ENCODE measurements at places on chromosomes 2 and 18. TPM values are rescaled to one million over a fixed set of nuclear protein-coding genes. Genes with fewer than 3 reads are reported as not detected.

- peak; percentile 15 for DNase-seq
Observed at GRCh38 chr2:241835611-241836010, 23.1 kb downstream of the PDCD1 start.

DNA sequence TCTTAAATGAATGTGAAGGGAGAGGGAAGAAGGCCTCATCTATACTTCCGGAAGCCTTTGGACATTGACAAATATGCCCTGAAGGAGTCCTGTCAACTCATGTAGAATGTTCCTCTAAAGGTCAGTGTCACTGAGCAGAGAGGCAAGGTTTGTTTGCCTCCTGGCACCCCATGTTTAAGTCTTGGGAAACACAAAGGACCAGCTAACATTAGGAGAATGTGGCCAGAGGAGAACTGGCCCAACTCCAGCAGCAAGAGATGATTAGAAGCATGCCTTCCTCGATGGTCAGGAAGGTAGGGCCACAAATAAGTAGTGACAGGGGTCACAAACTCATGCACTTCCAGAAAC lies 5.7 kb downstream of the DYSF start:
- no peak for DNase-seq

GRCh38 chr2:135851858-135852257 lies 14.9 kb upstream of the LCT start:
- DNase-seq: no peak

DNA sequence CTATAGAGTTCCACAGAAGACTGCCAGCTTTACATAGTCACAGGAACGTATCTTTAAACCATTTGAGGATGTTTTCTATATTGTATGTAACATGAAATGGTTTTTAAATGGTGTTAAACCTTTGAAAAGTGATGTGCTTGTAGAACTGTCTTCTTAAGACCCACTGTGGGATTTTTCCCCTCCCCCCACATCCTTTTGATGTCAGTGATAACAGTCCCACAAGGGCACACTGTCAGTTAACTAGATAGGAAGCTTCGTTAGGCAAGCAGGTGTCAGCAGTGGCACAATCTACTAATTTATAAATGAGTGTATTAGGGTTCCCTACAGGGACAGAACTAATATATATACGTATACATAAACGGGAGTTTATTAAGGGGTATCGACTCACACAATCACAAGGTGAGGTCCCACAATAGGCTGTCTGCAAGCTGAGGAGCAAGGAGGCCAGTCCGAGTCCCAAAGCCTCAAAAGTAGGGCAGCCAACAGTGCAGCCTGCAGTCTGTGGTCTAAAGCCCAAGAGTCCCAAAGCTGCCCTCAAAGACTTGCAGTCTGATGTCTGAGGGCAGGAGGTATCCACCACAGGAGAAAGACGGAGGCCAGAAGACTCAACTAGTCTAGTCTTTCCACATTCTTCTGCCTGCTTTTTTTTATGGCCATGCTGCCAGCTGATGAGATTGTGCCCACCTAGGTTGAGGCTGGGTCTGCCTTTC lies 23.8 kb upstream of the HNRNPLL start:
- DNase-seq: no peak

DNA sequence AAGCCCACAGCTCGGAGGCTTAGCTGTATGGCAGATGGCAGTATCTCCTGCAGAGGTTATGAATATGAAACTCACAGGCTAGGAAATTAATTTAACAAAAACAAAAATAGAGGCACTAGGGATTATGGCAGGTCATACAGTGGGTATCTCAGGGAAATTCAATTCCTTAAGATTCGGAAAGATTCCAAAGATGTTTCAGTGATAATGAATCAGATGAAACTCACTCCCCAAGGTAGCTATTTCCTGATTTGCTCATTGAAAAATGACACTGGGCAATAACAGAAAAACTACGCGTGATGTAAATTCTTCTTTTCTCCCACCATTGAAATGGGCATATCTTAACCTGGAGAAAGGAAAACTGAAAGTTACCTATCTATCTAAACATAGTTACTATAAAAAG lies 414.1 kb downstream of the STK39 start:
- DNase-seq: no peak

GRCh38 chr2:159307942-159308341 lies 21.4 kb upstream of the WDSUB1 start:
- DNase-seq: no peak

DNA sequence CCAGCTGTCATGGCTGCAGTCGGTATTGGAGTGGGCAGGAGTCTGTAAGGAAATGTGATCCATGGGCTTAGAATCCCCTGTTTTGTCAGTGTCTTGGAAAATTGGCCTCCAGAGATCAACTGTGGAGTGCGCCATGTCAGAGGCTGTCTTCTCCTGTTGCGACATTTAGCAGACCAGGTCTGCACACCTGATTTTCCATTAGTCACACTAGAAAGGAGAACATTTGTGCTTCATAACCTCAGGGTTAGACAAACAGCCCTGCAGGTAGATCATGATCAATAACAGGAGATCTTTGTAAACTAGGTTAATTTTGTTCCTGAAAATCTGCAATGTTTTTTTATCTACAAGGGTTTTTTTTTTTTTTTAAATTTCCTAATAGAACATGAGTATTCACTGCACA lies 28.0 kb downstream of the LDLRAD4 start:
- DNase-seq: no peak

GRCh38 chr2:102103992-102104871 lies 38.3 kb upstream of the IL1R1 start:
- no peak for DNase-seq

DNA sequence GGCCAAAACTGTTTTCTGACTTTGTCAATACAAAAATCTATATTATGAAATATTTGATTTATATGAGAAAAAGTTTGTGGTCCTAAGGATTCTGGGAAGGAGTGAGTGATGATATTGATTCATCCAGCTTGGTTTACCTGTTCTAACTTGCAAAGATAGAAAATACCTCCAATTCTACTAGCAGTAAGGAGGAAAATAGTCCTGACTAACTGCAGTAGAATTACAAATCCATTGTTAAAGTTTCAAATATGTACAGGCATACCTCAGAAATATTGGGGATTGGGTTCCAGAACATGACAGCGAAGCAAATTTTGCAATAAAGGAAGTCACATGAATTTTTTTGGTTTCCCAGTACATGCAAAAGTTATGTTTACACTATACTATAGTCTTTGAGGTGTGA lies 158.8 kb upstream of the CYRIA start:
- DNase-seq: no peak

- no peak for DNase-seq
Observed at GRCh38 chr2:45833301-45833967, 182.0 kb downstream of the PRKCE start.

DNA sequence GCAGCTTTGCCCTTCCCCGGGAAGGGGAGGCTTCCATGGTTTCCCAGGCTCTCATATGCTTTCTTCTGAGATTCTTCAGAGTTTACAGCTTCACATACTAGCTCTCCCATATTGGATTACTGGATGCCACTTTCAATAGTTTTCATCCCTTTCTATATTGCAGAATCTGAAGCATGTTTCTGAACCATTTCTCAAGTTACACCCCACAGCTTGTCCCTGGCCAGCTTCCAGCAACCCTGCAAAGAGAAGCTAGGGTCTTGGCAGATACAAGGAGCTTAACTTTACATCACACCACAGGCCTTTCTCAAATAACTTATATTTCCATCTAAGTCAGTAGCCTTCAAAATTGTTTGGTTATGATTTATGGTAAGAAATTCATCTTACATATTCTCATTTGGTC lies 39.6 kb downstream of the LHCGR start:
- DNase-seq: no peak

- DNase-seq: no peak
Observed at GRCh38 chr2:210553373-210553772, 3.0 kb upstream of the CPS1 start.

GRCh38 chr2:42338567-42339190 lies 22.3 kb downstream of the COX7A2L start:
- DNase-seq: no peak

DNA sequence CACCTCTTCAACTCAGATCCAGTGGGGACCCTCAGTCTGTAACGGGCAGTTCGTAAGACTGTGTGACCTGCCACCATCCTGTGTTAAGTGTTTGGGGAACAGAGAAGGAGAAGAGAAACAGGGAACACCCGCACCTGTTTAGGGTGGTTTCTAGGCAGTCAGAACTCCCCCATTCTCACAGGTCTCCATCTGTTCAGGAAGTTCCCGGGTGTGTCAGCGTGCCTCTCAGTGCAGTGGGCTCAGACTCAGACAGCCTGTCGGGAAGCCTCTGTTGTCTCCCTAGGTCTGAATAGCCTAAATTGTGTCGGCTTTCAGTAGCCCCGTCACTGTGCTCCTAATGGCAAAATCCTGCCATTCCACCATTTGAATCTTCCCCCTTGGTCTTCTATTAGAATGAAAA lies 256.6 kb downstream of the LOXHD1 start:
- no peak for DNase-seq

DNA sequence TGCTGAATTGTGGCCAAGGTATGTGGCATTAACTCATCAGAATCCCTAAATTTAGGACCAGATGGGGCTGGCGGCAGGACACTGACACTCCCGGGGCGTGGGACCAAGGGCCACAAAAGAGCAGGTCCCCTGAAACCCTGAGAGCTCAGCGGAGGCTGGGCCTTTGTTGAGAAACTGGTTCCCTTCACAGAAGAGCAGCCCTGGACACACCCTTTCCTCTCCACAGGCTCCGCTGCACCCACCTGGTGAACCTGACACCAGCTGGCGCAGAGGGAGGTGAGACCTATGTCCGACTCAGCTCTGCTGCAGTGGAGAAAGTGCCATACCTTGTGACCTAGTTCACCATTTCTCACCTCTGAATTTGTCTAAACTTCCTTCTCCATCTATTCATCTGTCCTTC lies 119.5 kb downstream of the RTP5 start:
- no peak for DNase-seq

DNA sequence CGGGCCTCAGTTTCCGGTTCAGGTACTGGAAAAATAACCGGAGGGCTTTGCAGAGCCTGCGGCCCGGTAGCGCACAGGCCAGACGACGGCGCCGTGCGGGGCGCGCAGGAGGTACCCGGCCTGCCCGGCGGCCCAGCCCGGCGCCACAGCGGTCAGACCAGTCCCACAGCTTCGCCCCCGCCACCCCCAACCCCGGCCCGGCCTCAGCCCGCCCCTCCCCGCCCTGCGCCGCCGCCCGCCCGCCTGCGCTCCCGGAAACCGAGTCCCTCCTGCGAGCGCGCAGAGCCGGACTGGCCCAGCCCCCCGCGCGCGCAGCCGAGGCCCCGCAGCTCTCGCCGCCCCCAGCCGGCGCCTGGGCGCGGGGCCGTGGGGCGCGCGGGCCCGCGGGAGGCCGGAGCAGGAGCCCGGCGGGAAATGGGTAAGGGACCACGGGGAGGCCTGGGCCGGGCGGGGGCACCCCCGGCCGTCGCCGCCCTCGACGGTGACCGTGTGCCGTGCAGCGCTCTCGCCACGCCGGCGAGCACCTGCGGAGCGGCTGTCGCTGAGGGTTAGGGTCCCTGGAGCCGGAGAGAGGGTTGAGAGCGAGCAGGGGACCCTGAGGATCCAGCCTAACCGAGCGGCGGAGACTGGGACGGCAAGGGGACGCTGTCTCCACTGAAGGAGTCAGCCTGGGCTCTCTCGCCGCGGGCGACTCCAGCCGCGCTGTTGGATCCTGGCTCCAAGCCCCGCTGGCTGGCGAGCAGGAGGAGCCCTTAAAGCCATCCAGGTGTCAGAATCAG lies 16.5 kb upstream of the PSD4 start:
- DNase-seq: no peak

- DNase-seq: no peak
Observed at GRCh38 chr18:8283891-8284585, 325.2 kb upstream of the RAB12 start.

DNA sequence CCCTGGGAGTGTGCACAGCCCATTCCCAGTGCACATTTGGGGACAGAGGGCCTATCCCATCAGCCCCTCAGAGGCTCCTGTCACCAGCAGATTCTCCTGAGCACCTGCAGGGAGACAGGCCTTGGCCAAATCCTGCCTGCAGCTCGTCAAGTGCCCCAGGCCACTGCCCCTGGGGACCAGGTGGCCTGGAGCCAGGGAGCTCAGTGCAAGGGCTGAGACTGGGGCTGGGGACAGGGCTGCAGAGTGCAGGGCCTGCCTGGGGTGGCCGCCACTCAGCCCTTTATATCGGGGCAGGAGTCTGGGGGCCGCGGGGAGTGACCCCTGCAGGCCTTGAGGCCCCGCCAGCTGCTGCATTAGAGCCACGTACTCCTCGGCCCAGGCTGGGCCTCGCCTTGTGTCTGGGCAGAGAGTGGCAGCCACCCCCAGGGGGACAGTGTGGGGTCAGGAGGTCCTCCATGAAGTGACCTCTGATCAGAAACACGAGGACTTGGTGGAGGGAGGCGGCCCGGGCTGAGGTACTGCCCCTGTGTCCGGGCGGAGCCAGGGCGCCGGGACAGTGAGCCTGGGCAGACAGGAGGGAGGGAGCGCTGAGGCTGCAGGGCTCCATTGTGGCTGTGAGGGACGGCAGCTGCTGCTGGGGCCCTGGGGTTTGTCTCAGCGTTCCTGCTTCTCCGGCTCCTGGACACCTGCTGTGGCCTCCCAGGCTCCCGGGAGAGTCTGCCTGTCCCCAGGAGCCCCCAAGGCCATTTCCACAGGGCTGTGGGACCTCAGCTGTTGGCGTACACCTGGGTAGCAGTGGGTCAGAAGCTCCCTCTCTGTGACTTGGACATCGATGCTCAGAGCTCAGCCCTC lies 24.2 kb downstream of the GPC1 start:
- peak; percentile 72 for DNase-seq

GRCh38 chr2:2640818-2641217 lies 309.7 kb upstream of the MYT1L start:
- no peak for DNase-seq

GRCh38 chr2:136232456-136233172 lies 114.7 kb upstream of the CXCR4 start:
- DNase-seq: no peak

- peak; percentile 79 for DNase-seq
Observed at GRCh38 chr2:9095690-9096089, 92.2 kb upstream of the MBOAT2 start.

DNA sequence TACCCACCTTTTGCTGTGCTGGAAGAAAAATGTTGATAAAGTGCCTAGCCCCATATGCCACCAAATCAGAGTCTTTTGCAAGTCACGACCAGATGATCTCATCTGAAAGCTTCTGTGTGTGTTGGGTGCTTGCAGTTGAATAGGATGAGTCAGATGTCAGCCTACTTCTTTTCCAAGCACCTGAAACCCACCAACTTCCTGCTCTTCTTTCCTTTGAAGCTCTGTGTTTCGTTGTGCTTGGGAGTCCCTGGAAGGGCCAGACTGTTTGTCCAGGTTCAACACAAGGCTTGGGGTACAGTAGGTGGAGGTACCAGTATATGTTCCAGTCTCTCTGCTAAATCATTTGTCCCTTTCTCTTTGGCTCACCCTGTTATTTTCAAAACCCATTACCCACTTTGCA lies 36.8 kb upstream of the LCLAT1 start:
- no peak for DNase-seq

CACNB4 gene
- 0.67 TPM for total RNA-seq

NDC80 gene
- 0.57 TPM for total RNA-seq

LINC00305 gene
- not detected for total RNA-seq

RNF149 gene
- total RNA-seq: 22.1 TPM

LRRC30 gene
- not detected for total RNA-seq

RPL37A gene
- 1,531 TPM for total RNA-seq

SALL3 gene
- 0.30 TPM for total RNA-seq

OTOS gene
- total RNA-seq: not detected

SIX3 gene
- total RNA-seq: not detected

MEP1B gene
- total RNA-seq: 0.13 TPM

DCDC2C gene
- not detected for total RNA-seq

Measured in cardiac septum (tissue), 1 donor.